ENCODE measurements at places on chromosomes 5 and 9. TPM values are rescaled to one million over a fixed set of nuclear protein-coding genes. Genes with fewer than 3 reads are reported as not detected.

- DNase-seq, result no peak
Observed at GRCh38 chr5:55160493-55161209, 680 bp downstream of the GPX8 start.

GRCh38 chr5:63613442-63613841, 348.8 kb downstream of the HTR1A start:
- no peak for DNase-seq

GRCh38 chr9:8457816-8458215, 658.2 kb upstream of the DMAC1 start:
- DNase-seq, result no peak

- DNase-seq, result no peak
Observed at GRCh38 chr5:78540335-78541085, 108.1 kb downstream of the LHFPL2 start.

CER1 gene
- not detected for total RNA-seq

Data from breast epithelium (tissue), 4 donors.